ENCODE measurements at places on chromosomes 3 and 15. TPM values are rescaled to one million over a fixed set of nuclear protein-coding genes. Genes with fewer than 3 reads are reported as not detected.

DUOXA2 gene
- not detected for total RNA-seq

MESP2 gene
- total RNA-seq, result 0.36 TPM

- H3K4me3 ChIP-seq, result no peak overlapping the region
- H3K27ac ChIP-seq, result no peak overlapping the region
- no peaks in the 10 kb centered on the region for H3K36me3 ChIP-seq
- DNase-seq, result no peak
- H3K27me3 ChIP-seq, result peaks cover 15% of the 10 kb centered on the region
These were observed 67.2 kb upstream of the CSTA start for GRCh38 chr3:122257644-122258364.

DNA sequence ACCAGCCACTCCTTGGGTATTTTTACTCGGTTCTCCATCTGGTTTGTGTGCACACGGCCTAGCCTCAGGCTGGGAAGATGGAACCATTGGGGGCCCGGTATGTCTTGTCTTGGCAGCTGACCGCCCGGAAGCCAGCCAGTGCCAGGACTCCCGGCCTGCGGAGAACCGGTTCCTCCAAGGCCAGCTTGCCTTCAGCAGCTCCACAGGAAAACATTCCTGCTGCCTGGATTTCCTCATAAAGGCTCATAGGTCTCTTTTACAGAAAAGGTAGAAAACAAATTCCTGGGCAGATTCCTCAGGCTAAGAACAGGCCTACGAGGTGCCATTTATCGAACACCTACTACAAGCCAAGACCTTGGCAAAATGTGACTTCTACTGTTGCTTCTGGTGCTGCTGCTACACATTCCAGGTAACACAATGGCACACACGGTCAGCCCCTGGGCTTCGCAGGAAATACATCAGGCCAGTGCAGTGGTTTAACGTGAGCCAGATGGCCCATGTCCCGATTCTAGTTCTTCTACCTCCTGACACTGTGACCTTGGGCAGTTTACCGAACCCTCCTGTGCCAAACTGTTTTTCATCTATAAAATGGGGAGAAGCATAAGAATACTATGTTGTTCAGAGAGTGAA lies 141.8 kb downstream of the OPA1 start:
- peaks cover 21% of the 10 kb centered on the region for H3K4me1 ChIP-seq
- H3K4me3 ChIP-seq, result no peak overlapping the region
- peaks cover 86% of the 10 kb centered on the region for H3K27me3 ChIP-seq
- no peaks in the 10 kb centered on the region for H3K36me3 ChIP-seq

ZNF197 gene
- 48.4 TPM for total RNA-seq

GRCh38 chr3:31522152-31522551 lies 10.6 kb upstream of the STT3B start:
- H3K36me3 ChIP-seq, result no peaks in the 10 kb centered on the region
- DNase-seq, result no peak
- H3K27me3 ChIP-seq, result no peaks in the 10 kb centered on the region
- H3K4me3 ChIP-seq, result no peak overlapping the region

OSTN gene
- total RNA-seq, result 0.75 TPM

XXYLT1 gene
- total RNA-seq, result 41.2 TPM

KCNAB1 gene
- 0.79 TPM for total RNA-seq

ERICH6 gene
- total RNA-seq, result 0.40 TPM

DNA sequence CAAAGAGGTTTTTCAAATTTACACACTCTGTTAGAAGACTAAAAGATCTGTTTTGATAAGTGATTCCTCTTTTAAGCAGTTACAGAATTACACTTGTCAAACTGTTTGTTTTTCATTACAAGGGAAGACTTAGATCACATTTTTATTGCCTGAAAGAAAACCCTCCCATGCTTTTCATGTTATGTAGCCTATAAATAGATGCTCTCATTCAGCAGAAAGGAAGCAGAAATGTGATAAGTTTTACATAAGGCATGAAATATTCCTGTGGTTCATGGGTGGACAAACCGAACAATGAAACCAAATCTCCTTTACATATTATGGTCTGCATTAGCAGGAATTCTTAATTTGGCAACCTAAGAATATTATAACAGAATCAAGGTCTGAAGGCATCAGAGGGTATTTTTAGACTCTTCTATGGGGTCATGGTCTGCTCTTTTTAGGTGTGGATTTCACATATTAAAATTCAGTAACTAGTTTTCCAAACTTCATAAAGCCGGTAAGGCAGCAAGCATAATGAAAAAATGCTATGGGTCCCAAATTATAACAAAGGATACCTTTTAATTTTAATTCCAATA lies 37.3 kb upstream of the FXR1 start:
- H3K4me3 ChIP-seq, result no peak overlapping the region
- H3K27me3 ChIP-seq, result no peaks in the 10 kb centered on the region
- no peaks in the 10 kb centered on the region for H3K36me3 ChIP-seq
- no peak for DNase-seq
- no peaks in the 10 kb centered on the region for H3K4me1 ChIP-seq

GRCh38 chr3:55482496-55483195 lies 4.5 kb downstream of the WNT5A start:
- DNase-seq, result peak; percentile 33
- peak overlapping the region; percentile 90 for H3K4me3 ChIP-seq
- H3K27me3 ChIP-seq, result peaks cover 93% of the 10 kb centered on the region
- H3K4me1 ChIP-seq, result peaks cover 59% of the 10 kb centered on the region

GRCh38 chr3:138642226-138642926 lies 33.8 kb downstream of the FAIM start:
- no peaks in the 10 kb centered on the region for H3K27me3 ChIP-seq
- H3K36me3 ChIP-seq, result peaks cover 50% of the 10 kb centered on the region
- H3K4me3 ChIP-seq, result peak overlapping the region; percentile 23
- DNase-seq, result no peak
- H3K4me1 ChIP-seq, result no peaks in the 10 kb centered on the region
- no peak overlapping the region for H3K27ac ChIP-seq

DNA sequence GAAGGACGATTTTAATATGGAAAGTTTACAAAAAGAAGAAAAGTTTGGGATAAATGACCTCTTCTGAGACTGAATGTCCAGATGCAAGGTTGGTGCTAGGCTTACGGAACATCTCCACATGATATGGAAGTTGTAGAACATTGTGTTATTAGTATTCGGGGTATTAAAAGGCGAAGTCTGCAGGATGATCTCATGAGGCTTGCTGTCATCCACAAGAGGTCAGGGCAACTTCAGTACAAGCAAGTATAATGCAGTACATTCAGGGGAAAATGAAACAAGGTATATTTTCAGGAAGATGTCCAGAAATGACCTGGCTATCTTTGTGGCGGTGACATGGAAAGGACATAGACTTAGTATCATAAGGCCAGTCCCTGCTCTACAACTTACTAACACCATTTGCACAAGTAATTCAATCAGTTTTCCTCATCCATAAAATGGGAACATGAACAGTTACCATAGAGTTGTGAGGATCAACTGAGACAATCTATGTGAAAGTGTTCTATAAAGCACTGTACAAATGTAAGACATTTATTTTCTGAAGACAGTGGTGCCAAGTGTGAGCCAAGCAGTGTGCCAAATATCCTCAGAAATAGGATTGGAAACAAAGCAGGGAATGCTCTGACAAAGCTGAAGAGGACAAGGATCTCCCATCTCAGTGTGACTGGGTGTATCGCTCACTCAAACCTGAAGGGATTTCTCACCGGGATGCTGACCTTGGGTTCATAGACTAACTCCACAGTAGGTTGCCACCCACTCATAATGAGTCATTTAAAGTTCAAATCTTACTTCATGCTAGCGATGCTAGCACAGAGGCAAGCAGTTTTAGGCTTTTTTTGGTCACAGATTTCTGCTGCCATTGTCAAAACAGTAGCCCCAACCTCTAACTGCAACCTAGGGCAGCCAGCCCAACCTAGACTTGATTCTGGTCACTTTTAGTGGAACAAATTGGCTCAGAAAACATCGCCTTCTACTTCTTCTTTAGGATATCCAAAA lies 118.3 kb downstream of the TIGIT start:
- no peaks in the 10 kb centered on the region for H3K27me3 ChIP-seq
- H3K4me1 ChIP-seq, result peaks cover 59% of the 10 kb centered on the region
- no peak for DNase-seq
- H3K4me3 ChIP-seq, result no peak overlapping the region

HCLS1 gene
- 0.45 TPM for total RNA-seq

- H3K36me3 ChIP-seq, result no peaks in the 10 kb centered on the region
- H3K27me3 ChIP-seq, result no peaks in the 10 kb centered on the region
- no peak overlapping the region for H3K27ac ChIP-seq
- no peak overlapping the region for H3K4me3 ChIP-seq
- DNase-seq, result no peak
These were observed 305.6 kb upstream of the STT3B start for GRCh38 chr3:31227131-31227562.

GRCh38 chr3:3066378-3066777 lies 43.8 kb downstream of the IL5RA start:
- H3K36me3 ChIP-seq, result no peaks in the 10 kb centered on the region
- H3K4me1 ChIP-seq, result no peaks in the 10 kb centered on the region
- no peak overlapping the region for H3K4me3 ChIP-seq
- H3K27me3 ChIP-seq, result no peaks in the 10 kb centered on the region
- DNase-seq, result no peak

DNA sequence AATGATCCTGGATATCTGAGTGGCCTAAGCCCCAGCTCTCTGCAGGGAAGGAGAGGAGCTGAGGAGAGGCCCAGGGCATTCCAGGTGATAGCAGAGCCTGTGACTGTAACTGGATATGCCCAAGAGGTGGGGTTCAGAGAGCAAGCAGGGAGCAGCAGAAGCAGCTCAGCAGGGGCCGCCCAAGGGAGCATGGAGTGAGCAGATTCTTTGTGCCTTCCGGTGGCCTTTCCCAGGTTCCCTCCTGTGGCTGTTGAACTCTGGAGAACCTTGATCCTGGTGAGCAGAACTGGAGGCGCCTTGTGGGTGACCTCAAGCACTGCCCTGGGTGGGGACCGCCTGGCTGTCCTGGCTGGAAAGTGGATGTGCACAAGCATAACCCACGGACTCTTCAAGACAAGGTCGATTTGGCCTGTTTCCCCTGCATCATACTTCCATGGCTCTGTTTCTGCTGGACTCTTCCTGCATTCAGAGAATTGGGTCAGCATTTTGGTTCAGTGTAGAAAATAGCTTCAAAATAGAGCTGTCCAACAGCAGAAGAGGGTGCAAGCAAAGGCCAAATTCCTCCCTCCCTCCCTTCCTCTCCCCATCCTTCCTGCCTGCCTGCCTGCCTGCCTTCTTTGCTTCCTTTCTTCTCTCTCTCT lies 76.1 kb downstream of the ARNT2 start:
- H3K36me3 ChIP-seq, result peaks cover 47% of the 10 kb centered on the region
- H3K4me3 ChIP-seq, result no peak overlapping the region
- no peaks in the 10 kb centered on the region for H3K27me3 ChIP-seq
- DNase-seq, result no peak

DNA sequence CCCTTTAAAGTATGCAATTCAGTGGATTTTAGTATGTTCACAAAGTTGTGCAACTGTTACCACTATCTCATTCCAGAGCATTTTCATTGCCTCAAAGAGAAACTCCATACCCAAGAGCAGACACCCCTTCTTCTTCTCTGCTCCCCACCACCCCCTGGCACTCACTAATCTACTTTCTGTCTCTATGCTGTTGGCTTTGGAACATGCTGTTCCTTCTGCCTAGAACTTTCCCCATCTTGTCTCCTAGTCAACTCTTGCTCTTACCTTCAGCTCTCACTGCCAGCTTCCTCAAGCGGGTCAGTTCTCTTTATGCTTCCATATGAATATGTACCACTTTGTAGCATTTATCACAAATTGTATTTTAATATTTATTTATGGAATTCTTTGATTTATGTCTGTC lies 50.1 kb downstream of the TYRO3 start:
- no peak for DNase-seq
- no peak overlapping the region for H3K27ac ChIP-seq
- peaks cover 3% of the 10 kb centered on the region for H3K36me3 ChIP-seq
- H3K27me3 ChIP-seq, result peaks cover 11% of the 10 kb centered on the region
- no peak overlapping the region for H3K4me3 ChIP-seq

DNA sequence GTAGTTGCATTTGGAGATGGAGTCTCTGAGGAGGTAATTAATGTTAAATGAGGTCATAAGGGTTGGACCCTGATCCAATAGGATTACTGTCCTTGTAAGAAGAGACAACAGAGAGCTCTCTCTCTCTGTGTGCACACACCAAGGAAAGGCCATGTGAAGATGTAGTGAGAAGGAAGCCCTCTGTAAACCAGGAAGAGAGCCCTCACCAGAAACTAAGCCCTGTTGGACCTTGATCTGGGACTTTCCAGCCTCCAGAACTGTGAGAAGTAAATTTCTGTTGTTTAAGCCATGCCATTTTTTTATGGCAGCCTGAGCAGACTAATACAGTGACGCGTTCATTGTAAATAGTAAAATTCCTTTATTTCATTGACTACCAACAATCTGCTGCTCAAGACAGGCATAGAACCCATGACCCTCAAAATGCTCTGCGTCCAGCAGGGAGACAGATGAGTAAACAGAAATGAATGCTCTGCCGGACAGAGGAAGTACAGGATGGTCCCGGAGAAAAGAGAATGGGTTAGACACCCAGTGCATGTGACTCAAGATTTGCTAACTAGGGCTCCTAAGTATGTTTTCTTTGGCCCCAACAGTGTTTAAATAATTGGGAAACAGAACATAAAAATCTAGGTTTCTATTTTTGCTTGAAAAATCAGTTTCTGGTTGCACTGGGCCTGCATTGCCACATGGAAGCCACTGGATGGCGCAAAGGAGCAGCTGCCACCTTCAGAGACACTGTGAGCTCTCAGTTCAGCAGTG lies 37.9 kb upstream of the TNFAIP8L3 start:
- H3K4me3 ChIP-seq, result no peak overlapping the region
- H3K27ac ChIP-seq, result no peak overlapping the region
- no peaks in the 10 kb centered on the region for H3K27me3 ChIP-seq
- DNase-seq, result peak; percentile 34
- H3K4me1 ChIP-seq, result no peaks in the 10 kb centered on the region

- H3K27me3 ChIP-seq, result peaks cover 4% of the 10 kb centered on the region
- DNase-seq, result peak; percentile 14
- peak overlapping the region; percentile 97 for H3K4me3 ChIP-seq
- peaks cover 34% of the 10 kb centered on the region for H3K4me1 ChIP-seq
- H3K27ac ChIP-seq, result peak overlapping the region; percentile 72
- H3K36me3 ChIP-seq, result peaks cover 4% of the 10 kb centered on the region
These were observed 750 bp downstream of the SLC33A1 start for GRCh38 chr3:155853214-155854140.
